ENCODE measurements at places on chromosomes 2 and 18. TPM values are rescaled to one million over a fixed set of nuclear protein-coding genes. Genes with fewer than 3 reads are reported as not detected.

DNA sequence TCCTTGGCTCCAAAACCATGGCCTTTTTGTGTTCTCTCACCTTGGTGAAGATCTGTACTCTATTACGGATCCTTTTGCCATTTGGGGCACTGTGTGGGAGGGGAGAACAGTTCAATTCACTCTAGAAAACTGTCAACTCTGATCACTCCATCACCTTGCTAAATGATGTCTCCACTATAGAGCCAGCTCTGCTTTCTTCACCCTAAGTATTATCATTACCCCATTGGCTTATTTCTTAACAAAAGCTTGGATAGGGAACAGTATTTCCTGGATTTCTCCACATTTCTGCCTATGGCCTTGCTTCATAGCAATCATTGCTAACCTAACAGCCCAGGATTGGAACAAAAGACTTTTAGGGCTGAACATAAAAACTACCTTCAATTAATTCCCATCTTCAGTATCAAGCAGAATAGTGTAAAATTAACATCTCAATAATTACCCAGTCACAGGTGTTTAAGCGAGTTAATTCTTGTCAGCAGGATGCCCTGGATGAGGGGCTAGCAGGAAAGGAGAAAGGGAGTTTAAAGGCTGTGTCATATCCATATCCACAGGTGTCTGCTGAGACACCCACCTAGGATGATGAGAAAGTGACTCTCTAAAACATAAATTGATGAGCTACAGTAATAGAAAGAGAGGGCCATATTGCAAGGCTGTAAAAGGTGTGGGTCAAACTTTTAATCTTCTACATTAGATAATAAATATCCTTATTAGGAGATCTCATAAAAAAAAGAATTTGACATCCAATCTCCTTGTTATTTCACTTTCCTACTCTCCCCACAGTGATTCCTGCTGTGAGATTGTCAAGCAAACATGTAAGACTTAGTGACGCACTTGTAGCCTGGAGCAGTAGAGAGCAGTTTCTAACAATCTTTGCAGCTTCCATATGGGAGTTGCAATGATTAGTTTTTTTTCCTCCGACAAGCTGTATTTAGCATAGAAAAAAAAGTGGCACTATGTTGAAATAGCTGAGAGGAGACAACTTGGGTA is 589.5 kb upstream of the NXPH2 start:
- H3K27me3 ChIP-seq: no peaks in the 10 kb centered on the region
- H3K4me3 ChIP-seq: no peak overlapping the region
- H3K4me1 ChIP-seq: no peaks in the 10 kb centered on the region
- H3K27ac ChIP-seq: no peak overlapping the region

DNA sequence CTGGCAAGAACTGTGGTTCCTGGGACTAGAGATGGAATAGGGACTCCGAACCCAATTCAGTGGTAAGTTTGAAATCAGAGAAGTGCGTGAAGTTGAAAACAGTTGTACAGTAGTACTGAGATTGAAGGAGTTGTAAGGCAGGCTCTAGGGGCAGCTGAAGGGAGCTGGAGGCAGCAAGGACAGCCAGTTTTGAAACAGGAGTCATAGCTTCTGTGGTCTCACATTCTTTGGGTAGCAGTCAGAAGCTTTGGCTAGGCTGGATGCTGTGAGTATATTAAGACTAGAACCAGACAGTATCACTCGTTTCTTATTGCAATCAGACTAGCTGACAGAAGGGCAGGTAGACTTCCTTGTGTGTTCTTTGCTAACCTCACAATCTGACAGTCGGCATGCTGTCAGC is 64.5 kb upstream of the ADAM23 start:
- peaks cover 10% of the 10 kb centered on the region for H3K27me3 ChIP-seq
- H3K36me3 ChIP-seq: peaks cover 8% of the 10 kb centered on the region
- no peak overlapping the region for H3K4me3 ChIP-seq
- DNase-seq: no peak
- no peaks in the 10 kb centered on the region for H3K4me1 ChIP-seq

GRCh38 chr2:4356109-4356508 is 652.7 kb downstream of the DCDC2C start:
- no peak overlapping the region for H3K27ac ChIP-seq
- DNase-seq: no peak
- no peaks in the 10 kb centered on the region for H3K36me3 ChIP-seq
- no peaks in the 10 kb centered on the region for H3K27me3 ChIP-seq

DNA sequence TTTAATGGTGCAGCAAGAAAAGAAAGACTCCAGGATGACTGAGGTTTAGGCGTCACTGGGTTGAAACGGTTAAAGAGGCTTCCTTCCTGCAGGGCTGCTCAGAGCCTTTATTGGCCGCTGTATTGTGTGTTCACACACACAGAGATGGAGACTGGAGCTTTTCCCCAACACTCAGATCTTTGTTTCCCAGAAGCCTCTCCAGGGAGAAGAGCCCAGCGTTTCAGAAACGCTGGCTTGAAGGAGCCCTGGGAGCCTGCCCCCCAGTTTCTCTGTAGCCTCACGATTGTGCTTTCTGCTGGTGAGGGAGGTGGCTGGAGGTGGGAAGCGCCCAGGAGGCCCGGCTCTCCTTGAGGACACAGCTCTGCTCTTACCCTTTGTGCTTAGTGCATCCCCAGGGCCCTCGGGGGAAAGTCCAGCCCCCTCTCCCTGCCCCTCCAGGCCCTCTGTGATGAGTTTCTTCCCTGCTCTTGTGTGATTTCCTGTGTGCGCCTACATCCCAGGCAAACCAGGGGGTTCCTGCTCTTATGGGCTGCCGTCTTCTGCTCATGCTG is 37.1 kb downstream of the RRM2 start:
- peaks cover 19% of the 10 kb centered on the region for H3K4me1 ChIP-seq
- H3K4me3 ChIP-seq: no peak overlapping the region
- no peak for DNase-seq
- H3K27ac ChIP-seq: no peak overlapping the region

- no peak for DNase-seq
- H3K4me3 ChIP-seq: no peak overlapping the region
- no peaks in the 10 kb centered on the region for H3K27me3 ChIP-seq
- H3K4me1 ChIP-seq: no peaks in the 10 kb centered on the region
- H3K36me3 ChIP-seq: peaks cover 11% of the 10 kb centered on the region
Observed at GRCh38 chr2:70678576-70679143, 89.3 kb downstream of the ADD2 start.

DNA sequence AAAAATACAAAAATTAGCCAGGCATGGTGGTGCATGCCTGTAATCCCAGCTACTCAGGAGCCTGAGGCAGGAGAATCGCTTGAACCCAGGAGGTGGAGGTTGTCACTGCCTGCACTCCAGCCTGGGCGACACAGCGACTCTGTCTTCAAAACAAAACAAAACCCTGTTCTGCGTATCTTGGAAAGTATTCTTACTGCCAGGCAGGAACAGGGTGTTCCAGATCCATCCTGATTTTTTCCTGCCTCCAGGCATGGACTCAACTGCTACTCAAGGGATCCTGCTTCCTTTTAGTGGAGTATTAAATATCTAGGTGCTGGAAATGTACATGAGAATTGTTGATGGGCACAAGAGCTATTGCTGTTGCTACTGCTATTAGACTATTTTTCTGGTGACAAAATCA is 12.3 kb downstream of the HSPD1 start:
- no peak for DNase-seq
- no peak overlapping the region for H3K27ac ChIP-seq
- peaks cover 11% of the 10 kb centered on the region for H3K36me3 ChIP-seq

- H3K4me3 ChIP-seq: no peak overlapping the region
- no peaks in the 10 kb centered on the region for H3K4me1 ChIP-seq
- no peaks in the 10 kb centered on the region for H3K27me3 ChIP-seq
- DNase-seq: no peak
- no peak overlapping the region for H3K27ac ChIP-seq
Observed at GRCh38 chr2:45396671-45397070, 214.4 kb downstream of the SRBD1 start.

DNA sequence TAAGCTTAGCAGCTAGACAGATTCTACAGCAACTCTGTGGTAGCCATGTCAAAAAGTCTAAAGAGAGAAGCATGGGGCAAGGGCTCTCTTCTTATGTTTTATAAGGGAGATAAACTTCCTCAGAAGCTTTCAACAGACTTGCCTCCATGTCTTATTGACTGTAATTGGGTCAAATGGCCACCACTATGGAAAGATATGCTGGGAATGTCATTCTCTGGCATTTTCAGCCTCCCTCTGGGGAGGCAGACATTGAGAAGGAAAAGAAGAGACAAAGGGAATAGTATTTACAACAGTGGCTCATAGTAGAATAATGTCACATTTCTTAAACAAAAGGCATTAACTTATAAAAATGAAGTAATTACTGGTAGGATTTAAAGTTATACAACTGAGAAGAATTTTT is 1964.5 kb upstream of the PIK3C3 start:
- no peaks in the 10 kb centered on the region for H3K4me1 ChIP-seq
- H3K4me3 ChIP-seq: no peak overlapping the region
- H3K36me3 ChIP-seq: no peaks in the 10 kb centered on the region
- DNase-seq: no peak

DNA sequence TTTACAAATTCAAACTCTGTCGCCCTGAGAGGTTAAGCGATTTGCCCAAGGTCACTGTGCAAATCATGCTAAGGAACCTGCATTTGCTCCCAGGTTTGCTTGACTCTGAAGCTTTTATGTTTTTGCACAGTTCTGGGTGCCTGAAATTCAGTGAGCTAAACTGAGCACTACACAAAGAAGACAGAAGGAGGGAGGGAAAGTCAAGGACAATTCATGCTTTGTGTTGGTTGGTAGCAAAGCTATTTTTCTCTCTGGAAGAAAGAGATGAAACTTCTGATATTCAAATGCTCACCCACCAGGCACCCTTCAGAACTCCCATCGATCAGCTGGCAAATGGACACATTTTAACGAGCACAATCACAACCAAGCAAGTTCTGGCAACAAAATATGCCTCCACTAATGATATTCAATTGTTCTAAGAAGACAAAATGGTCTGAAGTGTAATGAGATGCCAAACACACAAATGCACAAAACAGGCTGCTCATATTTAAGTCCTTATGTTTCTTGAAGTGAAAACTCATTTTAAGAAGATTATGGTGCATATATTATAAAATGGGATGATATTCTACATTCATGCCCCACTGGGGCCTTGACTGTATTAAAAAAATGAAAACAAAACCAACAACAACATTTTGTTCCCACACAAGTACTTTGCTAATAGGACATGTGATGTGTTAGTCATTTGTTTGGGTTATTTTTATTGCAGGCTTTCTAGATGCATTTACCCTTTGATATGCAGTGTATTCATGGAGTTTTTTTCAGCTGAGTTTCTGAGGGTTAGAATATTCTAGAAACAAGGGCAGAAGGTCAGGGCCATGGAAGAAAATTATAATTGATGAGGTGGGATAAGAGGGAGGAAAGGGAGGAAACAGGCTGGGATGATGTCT is 445.6 kb upstream of the CELF4 start:
- no peak overlapping the region for H3K4me3 ChIP-seq
- H3K27me3 ChIP-seq: no peaks in the 10 kb centered on the region
- H3K27ac ChIP-seq: no peak overlapping the region
- no peaks in the 10 kb centered on the region for H3K4me1 ChIP-seq
- no peak for DNase-seq
- H3K36me3 ChIP-seq: no peaks in the 10 kb centered on the region

GRCh38 chr2:44550561-44550960 is 188.8 kb downstream of the CAMKMT start:
- H3K36me3 ChIP-seq: peaks cover 7% of the 10 kb centered on the region
- H3K27ac ChIP-seq: no peak overlapping the region
- H3K4me1 ChIP-seq: no peaks in the 10 kb centered on the region
- H3K4me3 ChIP-seq: no peak overlapping the region
- H3K27me3 ChIP-seq: no peaks in the 10 kb centered on the region

GRCh38 chr2:86274265-86274917 is 63.0 kb downstream of the REEP1 start:
- H3K4me3 ChIP-seq: no peak overlapping the region
- H3K27ac ChIP-seq: no peak overlapping the region
- no peaks in the 10 kb centered on the region for H3K4me1 ChIP-seq
- H3K36me3 ChIP-seq: peaks cover 34% of the 10 kb centered on the region
- no peak for DNase-seq

DNA sequence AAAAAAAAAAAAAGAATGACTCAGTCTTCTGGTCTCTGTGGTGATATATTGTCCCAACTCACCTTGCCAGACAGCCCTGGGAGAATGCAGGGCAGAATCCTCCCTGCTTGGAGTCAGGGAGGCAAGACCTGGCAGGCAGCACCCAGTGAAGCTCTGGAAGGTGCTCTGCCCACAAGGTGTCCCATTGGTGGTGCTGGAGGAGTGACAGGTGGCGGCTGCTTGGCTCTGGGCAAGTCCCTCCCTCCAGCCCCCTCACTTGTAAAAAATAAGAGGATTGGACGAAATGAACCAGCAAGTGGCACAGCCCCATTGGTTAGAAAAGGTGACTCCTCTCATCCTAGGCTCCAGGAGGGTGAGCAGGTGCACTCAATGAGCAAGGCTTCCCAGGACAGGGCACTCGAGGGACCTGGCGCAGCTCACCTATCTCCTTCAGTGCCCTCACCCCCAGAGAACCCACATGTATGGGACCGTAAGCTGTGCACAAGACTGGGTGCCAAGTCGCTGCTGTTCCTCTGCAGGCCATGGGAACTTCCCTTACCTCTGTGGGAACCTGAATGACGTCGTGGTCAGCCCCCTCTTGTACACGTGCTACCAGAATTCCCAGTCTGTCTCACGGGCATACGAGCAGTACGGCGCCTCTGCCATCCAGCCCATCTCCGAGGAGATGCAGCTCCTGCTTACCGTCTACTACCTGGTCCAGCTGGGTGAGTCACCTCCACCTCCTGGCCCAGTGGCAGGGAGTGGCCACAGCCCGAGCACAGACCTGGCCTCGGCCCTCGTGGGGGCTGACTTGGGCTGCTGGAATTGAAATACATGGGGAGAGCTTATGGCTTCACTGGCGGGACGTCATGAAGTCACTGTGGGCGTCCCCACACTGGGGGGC is 54.6 kb downstream of the GREB1 start:
- peak overlapping the region; percentile 33 for H3K27ac ChIP-seq
- H3K36me3 ChIP-seq: no peaks in the 10 kb centered on the region
- H3K4me1 ChIP-seq: no peaks in the 10 kb centered on the region
- no peak for DNase-seq
- H3K4me3 ChIP-seq: no peak overlapping the region

DNA sequence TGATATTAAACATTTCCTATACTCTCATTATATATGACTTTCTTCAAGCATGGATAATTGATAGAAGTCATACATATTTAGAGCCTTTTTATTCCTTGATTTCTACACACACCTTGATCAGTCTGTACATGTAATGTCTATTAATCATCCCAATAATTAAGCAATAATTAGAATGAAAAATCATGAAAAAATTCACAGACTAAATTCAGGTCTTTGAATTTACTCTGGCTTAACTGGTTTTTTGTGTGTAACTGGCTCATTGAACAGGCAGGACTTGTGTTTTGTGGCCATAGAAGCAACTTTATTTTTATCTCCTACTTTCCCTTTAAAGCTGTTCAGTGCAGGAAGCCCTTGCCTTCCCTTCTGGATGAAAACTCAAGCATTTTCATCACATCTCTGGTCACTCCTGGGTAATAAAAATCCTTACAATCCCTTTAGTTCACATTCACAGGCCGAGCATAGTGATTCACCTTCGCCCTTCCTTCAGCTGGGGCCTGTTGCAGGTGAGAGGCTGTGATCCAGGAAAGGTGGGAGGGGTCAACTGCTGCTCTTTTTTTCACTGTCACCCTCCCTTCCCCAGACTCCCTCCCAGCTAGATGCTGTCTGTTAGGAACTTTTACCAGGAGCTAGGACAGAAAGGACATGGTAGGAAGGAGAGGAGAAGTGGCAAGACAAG is 58.0 kb upstream of the ITSN2 start:
- H3K27me3 ChIP-seq: peaks cover 3% of the 10 kb centered on the region
- no peak for DNase-seq
- no peak overlapping the region for H3K27ac ChIP-seq
- no peaks in the 10 kb centered on the region for H3K4me1 ChIP-seq

KCNE4 gene
- not detected for polyA plus RNA-seq

MALL gene
- not detected for polyA plus RNA-seq

CBLN2 gene
- not detected for polyA plus RNA-seq

FAM210A gene
- polyA plus RNA-seq: 17.3 TPM

FTCDNL1 gene
- 2.8 TPM for polyA plus RNA-seq

CFAP53 gene
- polyA plus RNA-seq: not detected

Measured in naive B cell (primary cell).